Left lobe of liver (tissue), 2 donors: ENCODE measurements at places on chromosomes 5 and 9.

DNA sequence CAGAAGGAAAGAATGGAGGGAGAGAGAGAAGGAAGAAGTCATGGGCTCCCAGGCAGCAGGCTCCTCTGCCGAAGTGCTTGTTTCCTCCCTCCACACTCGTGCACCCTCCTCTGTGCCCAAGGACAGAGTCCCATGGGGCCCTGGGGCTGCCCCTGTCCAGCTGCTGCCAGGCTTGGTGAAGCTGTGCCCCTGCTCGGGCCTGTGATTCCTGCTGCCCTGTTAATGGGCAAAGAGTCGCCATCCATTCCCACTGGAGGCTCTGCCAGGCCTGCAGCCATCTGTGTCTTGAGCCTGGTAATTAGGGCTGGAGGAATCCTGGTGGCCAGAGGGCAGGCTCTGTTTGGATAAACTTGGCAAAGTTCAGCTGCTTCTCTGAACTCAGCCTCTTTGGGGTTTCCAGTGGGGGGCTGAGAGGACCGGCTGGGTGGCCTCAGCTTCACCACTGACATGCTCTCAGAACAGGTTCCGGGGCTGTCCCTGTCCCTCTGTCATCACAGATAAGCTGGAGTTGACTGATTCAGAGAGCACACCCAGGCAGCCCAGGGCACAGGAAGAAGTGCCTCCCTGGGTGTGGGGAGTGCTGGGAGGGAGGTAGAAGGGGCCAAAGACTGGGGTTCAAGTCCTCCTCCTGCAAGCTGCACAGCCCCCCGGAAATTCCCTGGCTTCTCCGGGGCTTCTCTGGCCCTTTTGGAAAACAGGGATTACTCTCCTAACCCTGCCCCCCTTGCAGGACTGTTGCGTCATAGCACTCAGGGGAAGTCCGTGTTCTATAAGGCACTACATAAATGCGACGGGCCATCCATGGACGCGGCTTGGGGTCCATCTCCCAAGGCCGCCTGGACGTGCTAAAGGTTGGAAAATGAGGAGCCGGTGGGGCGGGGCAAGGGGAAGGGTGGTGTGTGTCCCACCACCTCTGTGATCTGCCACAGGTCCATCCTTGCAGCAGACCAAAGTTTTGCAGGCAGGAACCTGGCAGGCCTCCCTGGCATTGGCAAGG lies 154.8 kb downstream of the PAX5 start:
- DNase-seq: no peak

- no peak for DNase-seq
These were observed 23.3 kb downstream of the PITX1 start for GRCh38 chr5:135010502-135011354.

- no peak for DNase-seq
These were observed 28.5 kb upstream of the IFNK start for GRCh38 chr9:27495480-27496134.

DNA sequence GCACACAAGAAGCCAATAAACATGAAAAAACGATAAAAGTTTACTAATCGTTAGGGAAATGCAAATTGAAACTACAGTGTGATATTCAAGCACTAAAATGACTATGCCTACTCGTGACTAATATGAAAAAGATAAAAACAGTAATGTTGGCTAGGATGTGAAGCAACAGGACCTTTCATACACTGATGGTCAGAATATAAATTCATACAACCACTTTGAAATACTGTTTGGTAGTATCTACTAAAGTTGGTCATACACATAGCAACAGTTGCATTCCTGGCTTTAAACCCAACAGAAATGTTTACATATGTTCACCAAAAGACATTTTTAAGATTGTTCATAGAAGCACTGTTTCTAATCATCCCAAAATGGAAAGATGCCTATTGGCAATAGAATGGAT lies 24.3 kb downstream of the FBXO38 start:
- no peak for DNase-seq

DNA sequence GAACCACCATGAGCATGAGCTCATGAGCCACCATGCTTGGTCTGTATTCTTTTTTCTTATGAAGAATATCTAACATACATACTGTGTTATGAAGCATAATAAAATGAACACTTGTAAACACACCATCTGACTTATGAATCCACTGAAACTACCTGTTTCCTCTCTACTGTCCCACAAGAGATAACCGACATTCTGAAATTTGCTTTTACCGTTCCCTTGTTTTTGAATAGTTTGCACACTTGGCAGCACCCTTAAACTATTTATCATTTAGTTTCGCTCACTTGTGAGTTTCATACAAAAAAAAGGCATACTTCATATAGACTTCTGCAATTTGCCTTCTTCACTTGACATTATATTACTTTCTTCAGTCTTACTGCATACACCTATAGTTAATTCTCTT lies 8.9 kb downstream of the LARS1 start:
- DNase-seq: no peak

- peak; percentile 22 for DNase-seq
These were observed 27.9 kb downstream of the AMBP start for GRCh38 chr9:114050226-114050568.

- no peak for DNase-seq
These were observed 113.9 kb downstream of the FGF1 start for GRCh38 chr5:142572006-142572405.

DNA sequence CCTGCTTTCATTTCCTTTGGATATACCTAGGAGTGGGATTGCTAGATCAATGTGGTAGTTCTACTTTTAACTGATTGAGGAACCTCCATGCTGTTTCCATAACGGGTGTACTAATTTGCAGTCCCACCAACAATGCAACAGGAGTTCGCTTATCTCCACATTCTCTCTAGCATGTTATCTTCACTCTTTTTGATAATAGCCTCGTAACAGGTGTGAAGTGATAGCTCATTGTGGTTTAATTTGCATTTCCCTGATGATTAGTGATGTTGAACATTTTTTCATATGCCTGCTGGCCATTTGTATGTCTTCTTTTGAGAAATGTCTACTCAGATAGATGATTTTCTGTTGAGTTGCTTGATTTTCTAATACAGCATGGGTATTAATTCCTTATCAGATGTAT lies 142.2 kb downstream of the ZNF462 start:
- DNase-seq: no peak

- no peak for DNase-seq
These were observed 1.8 kb upstream of the SH2D3C start for GRCh38 chr9:127780126-127780885.

GRCh38 chr5:60851626-60852025 lies 7.6 kb upstream of the ELOVL7 start:
- DNase-seq: no peak

DNA sequence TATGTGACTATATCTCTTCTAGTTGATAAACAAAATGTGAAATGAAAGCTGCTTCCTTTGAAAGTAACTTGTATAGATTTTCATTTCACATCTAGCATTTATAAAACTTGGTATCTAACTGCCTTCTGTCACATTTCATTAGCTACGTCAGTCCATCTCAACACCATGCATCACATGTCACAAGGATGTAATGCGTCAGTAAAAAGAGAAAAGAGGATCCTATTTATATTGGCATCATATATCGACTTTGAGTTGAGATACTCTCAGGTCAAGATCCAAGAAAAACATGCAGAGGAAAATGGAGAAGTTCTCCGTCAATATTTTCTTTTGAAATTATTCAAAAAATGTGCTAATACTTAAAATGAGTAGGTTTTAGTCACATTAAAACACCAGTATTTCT lies 1211.2 kb downstream of the EFNA5 start:
- no peak for DNase-seq

GRCh38 chr5:178699681-178700253 lies 30.7 kb downstream of the ZNF354A start:
- DNase-seq: no peak

GRCh38 chr9:131839281-131840084 lies 99.6 kb upstream of the RAPGEF1 start:
- no peak for DNase-seq

GRCh38 chr5:131182839-131183238 lies 12.1 kb downstream of the LYRM7 start:
- DNase-seq: no peak

GRCh38 chr5:139759219-139759721 lies 36.3 kb upstream of the PSD2 start:
- DNase-seq: no peak

DNA sequence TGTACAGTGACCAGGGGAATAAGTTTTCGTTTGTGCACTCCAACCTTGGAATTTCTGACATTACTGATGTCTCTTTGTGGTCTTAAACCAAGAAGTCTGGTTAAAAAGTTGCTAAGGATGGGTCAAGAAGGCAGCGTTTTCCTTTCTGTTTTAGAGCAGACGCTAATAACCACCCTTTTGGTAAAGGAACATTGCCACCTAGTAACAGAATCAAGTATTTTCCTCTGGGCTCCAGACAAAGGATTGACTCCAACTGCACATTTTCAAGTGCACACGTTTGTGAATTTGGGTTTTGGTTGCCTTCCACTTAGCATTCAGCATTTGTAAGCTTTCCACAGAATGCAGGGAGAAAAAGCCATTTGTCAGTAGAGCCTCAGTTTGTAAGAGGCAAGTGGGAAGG lies 22.2 kb upstream of the CEP78 start:
- DNase-seq: no peak

DNA sequence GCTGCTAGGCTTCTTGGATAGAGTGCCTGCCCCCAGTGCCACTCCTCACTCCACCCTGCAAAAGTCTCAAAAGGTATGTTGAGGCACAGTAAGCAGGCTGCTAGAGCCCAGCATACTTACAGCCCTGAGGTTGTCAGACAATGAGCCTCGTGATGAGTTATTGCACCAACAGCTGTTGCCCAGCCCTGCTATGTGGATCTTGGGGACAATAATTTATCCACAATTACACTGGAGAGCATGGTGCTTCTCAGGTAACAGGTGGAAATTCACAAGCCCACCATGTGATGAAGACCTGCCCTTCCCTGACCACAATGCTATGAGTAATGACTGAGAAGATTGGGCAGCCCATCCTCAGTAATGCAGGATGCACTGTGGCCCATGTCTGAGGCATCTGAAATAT lies 36.5 kb downstream of the KCNIP1 start:
- no peak for DNase-seq

DNA sequence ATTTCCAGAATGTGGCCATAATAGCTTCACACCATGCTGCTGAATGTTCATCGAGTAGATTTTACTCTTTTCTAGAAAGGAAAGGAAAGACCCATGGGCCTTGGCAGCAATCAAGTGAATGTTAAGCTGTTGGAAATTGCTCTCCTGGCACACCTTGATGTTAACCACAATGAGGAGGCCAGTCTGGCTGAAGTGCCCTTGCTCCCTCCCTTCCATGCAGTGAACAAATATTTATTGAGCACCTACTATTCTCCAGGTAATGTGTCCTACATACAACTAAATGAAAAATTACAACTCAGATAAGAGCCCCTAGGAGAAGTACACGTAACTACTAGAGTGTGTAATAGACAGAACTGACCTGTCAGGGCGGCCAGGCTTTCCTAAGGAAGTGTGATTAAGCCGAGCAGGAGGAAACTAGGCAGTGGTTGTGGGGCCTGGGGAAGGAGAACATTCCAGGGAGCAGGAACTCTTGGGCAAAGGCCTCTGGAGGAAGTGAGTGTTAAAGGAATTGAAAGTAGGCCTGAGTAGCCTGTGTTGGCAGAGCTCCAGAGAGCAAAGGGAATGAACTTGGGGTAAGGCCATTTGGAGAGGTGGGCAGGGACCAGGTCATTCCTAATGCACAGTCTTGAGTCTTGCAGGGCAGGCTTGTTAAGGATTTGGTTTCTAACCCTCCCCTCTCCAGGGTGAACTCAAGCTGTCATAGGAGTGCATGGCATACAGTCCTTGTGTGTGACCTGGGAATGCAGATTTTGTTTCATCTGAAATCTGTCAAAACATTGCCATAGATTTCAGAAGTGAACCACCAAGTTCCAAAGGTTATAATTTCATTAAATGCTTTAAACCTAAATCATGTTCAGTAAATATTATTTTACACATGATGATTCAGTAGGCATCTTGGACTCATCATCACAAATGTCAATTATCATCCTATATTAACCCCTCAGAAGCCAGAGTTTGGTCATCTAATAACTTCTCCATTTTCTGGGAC lies 9.0 kb upstream of the ZSWIM6 start:
- DNase-seq: no peak

- DNase-seq: no peak
These were observed 98.6 kb downstream of the RXRA start for GRCh38 chr9:134424818-134425217.

- no peak for DNase-seq
These were observed 78.5 kb downstream of the SHB start for GRCh38 chr9:37990404-37991015.

DNA sequence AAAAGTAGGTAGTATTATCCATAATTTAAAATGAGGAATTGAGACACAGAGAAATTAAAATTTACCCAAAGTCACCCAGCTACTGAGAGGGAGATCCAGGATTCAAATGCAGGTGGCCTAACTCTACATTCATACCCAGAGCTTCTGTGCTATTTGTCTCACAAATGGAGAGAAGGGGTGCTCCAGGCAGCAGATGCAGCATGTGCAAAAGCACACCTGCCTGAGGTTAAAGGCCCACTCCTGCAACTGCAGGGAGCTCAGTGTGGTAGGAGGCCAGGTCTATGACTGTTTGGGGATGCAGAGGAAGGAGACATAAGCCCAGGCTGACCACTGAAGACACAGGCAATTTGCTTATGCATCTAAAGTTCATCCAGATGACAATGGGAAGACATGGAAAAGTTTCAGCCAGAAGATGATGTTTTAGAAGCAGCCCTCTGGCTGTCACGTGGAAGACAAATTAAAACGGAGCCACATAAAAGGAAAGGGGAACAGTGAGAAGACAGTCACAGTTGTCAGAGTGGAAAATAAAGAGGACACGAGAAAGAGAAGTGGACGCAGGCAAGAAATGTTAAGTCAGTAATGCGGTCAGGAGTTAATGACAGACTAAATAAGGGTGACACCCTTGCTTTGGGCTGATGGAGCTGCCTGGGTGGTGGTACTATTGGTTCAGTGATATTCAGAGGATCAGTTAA lies 214.7 kb downstream of the EBF1 start:
- no peak for DNase-seq

- no peak for DNase-seq
These were observed 281.1 kb downstream of the MRPS30 start for GRCh38 chr5:45089870-45090269.

- no peak for DNase-seq
These were observed 26.2 kb downstream of the ARL14EPL start for GRCh38 chr5:116058346-116058936.

GRCh38 chr9:78821126-78821822 lies 524.3 kb downstream of the PSAT1 start:
- no peak for DNase-seq

DNA sequence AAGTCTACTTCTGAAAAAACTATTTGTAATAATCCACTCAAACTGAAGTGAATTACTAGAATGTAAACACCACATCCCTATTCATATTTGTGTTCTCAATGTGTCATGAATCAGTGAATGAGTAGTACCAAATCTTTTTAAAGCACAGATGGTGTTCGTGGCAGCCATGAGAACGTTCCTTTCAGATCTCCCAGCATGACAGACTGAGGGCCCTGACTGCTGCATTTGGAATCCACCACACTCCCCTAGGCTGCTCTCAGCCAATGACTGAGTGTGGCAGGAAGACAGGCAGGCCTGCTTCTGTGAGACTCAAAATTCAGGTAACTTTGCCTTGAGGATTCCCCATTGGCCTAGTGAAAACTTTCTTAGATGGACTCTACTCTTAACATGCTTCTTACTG lies 10.9 kb upstream of the JMY start:
- DNase-seq: no peak
